Diencephalon (tissue), 1 donor: ENCODE measurements at places on chromosomes 1 and 21. TPM values are rescaled to one million over a fixed set of nuclear protein-coding genes. Genes with fewer than 3 reads are reported as not detected.

THEM5 gene
- total RNA-seq = not detected

COL8A2 gene
- 2.1 TPM for total RNA-seq

PRR9 gene
- total RNA-seq = not detected

FCMR gene
- 0.46 TPM for total RNA-seq

ARHGEF10L gene
- 29.5 TPM for total RNA-seq

NDC1 gene
- total RNA-seq = 36.0 TPM

RGS18 gene
- total RNA-seq = 1.8 TPM

MAP10 gene
- 8.1 TPM for total RNA-seq

OR2L5 gene
- total RNA-seq = 1.8 TPM

FMO5 gene
- total RNA-seq = 1.4 TPM

ZBTB7B gene
- total RNA-seq = 3.5 TPM

MXRA8 gene
- total RNA-seq = 11.5 TPM

UBE2U gene
- not detected for total RNA-seq

TMEM51 gene
- total RNA-seq = 5.5 TPM

ACP6 gene
- total RNA-seq = 14.5 TPM

GUCA2B gene
- total RNA-seq = not detected

RXRG gene
- 70.8 TPM for total RNA-seq

PARS2 gene
- 4.2 TPM for total RNA-seq
